ENCODE measurements at places on chromosomes 7 and 10. TPM values are rescaled to one million over a fixed set of nuclear protein-coding genes. Genes with fewer than 3 reads are reported as not detected.

GRCh38 chr7:16579216-16579615 is 52.6 kb downstream of the LRRC72 start:
- DNase-seq = no peak
- H3K4me1 ChIP-seq = no peaks in the 10 kb centered on the region
- no peak overlapping the region for H3K4me3 ChIP-seq
- no peaks in the 10 kb centered on the region for H3K36me3 ChIP-seq
- no peak overlapping the region for H3K27ac ChIP-seq

DNA sequence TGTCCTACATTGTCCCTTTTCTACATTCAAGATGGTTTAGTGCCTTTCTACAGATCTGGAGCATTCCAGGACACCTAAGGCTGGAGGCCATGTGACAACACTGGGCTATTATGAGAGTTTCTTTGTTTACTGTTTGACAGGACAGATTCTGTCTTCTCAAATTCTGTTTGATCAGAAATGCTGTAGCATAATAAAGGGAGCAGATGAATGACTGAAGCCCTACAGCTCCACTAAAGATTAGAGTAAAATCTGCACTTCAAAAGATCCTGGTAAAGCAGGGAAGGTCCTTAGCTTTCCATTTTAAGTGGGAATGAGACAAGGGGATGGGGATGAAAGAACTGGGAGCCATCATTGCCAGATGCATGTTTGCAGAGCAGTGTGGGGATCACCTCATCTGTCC is 38.4 kb downstream of the TMEM229A start:
- H3K27me3 ChIP-seq = no peaks in the 10 kb centered on the region
- H3K4me1 ChIP-seq = no peaks in the 10 kb centered on the region
- H3K36me3 ChIP-seq = no peaks in the 10 kb centered on the region
- DNase-seq = no peak
- no peak overlapping the region for H3K27ac ChIP-seq

Gene GBX1
- total RNA-seq = not detected

DNA sequence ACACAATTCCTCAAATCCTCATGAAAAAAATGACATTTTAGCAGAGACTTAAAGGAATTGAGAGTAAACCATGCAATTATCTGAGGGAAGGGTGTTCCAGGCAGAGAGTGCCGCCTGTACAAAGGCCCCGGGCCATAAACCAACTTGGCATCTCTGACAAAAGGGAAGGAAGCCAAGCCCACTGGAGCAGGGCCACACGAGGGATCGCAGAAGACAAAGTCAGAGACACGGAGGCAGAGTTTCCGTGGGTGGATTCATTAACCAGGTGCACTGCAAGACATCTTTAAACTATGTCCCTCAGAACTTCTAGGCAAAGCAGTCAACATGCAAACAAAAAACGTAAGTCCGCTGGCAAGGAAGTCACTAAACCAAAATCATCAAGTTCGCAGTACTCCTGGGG is 92.0 kb downstream of the SFMBT2 start:
- H3K36me3 ChIP-seq = no peaks in the 10 kb centered on the region
- H3K27me3 ChIP-seq = no peaks in the 10 kb centered on the region
- no peak overlapping the region for H3K27ac ChIP-seq
- no peak overlapping the region for H3K4me3 ChIP-seq
- H3K4me1 ChIP-seq = peaks cover 47% of the 10 kb centered on the region
- no peak for DNase-seq

Gene NUTM2E
- total RNA-seq = 0.11 TPM

- peaks cover 10% of the 10 kb centered on the region for H3K4me1 ChIP-seq
- H3K4me3 ChIP-seq = no peak overlapping the region
- H3K36me3 ChIP-seq = no peaks in the 10 kb centered on the region
These were observed 288.5 kb downstream of the ZEB1 start for GRCh38 chr10:31607481-31607880.

DNA sequence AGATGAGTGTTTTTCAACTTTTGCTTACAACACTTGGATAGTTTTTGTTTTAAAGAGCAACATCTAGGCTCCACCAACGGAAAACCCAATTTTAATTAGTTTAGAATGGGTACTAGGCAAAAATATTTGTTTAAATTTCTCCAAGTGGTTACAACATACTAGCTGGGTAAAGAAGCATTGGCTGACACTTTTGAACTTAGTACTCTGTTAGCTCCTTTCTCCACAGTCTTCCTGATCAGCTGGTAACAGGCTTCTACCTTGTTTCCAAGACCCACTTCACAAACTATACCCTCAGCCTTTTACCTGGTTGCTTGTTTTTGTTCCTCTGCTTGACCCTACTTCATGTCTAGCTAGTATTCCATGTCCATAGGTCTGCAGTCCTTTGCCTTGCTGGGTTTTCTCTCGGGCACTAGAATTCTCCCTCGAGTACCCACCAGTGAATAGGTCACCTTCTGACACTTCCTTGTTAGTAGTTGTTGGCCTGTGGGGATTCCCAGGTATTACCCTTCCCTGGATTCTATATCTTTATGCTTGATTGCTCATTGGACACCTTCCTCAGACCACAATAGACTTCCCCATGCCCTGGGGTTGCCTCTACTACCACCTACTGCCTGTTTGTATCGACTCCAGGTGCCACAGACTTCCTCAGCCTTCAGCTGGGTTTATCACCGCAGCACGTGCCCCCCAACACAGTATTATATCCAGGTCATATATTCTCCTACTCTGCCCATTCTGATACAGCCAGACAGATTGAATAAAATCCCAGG is 42.0 kb downstream of the PRPS1L1 start:
- no peaks in the 10 kb centered on the region for H3K27me3 ChIP-seq
- no peak overlapping the region for H3K4me3 ChIP-seq
- no peak overlapping the region for H3K27ac ChIP-seq
- DNase-seq = no peak
- no peaks in the 10 kb centered on the region for H3K4me1 ChIP-seq

- no peaks in the 10 kb centered on the region for H3K27me3 ChIP-seq
- H3K36me3 ChIP-seq = no peaks in the 10 kb centered on the region
- H3K27ac ChIP-seq = peak within 1 kb of the TSS; percentile 64
- peak within 1 kb of the TSS; percentile 77 for H3K4me3 ChIP-seq
- DNase-seq = peak; percentile 94
These were observed at the start of gene FAM24B for GRCh38 chr10:122879339-122880273. FAM24B (minus strand) TSS chr10:122879581; CDS start chr10:122850515, 29,066 bp downstream.

DNA sequence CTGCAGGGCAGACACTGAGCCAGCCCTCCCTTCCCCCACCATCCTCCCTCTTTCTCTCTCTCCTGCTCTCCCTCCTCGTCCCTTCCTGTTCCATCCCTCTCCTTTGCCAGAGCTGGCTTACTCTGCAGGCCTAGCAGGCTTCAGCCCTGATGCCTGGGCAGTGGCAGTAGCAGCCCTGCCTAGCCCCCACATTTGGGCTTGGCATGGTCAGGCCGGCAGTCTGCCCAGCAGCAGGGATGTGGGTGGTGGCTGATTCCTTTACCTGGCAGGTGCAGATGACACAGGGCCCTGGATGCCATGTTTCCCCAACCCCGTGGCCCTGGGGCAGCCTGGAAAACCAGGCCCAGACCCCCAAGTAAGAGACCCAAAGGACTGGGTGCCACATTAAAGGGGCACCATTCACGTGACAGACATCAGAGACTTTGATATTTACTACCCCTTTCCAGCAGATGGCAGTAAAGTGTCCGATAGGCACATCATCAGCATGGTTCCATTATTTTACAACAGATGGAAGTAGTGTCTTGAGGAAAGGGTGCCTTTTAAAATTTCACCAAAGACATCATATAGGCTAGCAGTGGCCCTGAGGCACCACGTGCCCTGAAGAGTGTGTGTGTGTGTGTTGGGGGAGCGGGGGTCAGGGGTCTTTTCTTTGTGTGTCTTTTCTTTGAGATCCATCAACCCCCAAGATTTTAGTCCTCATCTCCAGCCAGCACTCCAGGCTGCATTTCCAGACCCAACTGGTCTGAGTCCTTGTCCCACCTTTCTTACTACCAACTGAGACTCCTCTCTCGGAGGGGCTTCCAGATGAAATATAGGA is 5.9 kb downstream of the KCP start:
- no peaks in the 10 kb centered on the region for H3K27me3 ChIP-seq
- H3K4me1 ChIP-seq = no peaks in the 10 kb centered on the region
- no peaks in the 10 kb centered on the region for H3K36me3 ChIP-seq
- no peak overlapping the region for H3K4me3 ChIP-seq

- H3K27ac ChIP-seq = no peak overlapping the region
- H3K27me3 ChIP-seq = no peaks in the 10 kb centered on the region
- H3K4me1 ChIP-seq = no peaks in the 10 kb centered on the region
- DNase-seq = no peak
- H3K36me3 ChIP-seq = no peaks in the 10 kb centered on the region
These were observed 6.0 kb upstream of the ZNRF2 start for GRCh38 chr7:30278376-30278775.

Gene CUZD1
- 1.8 TPM for total RNA-seq
